ENCODE measurements at places on chromosomes 6 and 20.
A peak's percentile ranks its signal among the peaks of the same experiment; 100 is the strongest.

DNA sequence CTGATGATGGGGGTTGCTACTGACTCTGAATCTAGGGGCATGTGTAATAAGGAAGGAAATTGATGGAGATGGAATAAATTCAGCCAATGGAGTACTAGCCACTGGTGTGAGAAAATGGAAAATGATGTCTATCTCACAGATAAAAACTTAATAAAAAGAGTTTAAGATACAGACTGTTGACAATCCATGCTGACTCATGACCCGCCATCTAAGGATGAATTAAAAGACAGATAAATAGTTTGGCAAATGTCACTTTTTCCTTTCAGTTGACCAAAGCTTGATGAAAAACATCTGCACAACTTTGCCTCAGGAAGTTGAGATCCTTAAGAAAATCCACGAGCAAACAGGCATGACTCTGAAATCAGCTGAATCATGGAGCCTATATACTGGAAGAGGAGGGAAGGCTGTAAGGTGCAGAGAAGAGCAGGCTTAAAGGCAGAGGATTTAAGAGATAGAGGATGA, 82.6 kb upstream of the BMP5 start:
- no peak for DNase-seq

- DNase-seq: no peak
These were observed 26.9 kb downstream of the TFAP2B start for GRCh38 chr6:50845499-50846143.

DNA sequence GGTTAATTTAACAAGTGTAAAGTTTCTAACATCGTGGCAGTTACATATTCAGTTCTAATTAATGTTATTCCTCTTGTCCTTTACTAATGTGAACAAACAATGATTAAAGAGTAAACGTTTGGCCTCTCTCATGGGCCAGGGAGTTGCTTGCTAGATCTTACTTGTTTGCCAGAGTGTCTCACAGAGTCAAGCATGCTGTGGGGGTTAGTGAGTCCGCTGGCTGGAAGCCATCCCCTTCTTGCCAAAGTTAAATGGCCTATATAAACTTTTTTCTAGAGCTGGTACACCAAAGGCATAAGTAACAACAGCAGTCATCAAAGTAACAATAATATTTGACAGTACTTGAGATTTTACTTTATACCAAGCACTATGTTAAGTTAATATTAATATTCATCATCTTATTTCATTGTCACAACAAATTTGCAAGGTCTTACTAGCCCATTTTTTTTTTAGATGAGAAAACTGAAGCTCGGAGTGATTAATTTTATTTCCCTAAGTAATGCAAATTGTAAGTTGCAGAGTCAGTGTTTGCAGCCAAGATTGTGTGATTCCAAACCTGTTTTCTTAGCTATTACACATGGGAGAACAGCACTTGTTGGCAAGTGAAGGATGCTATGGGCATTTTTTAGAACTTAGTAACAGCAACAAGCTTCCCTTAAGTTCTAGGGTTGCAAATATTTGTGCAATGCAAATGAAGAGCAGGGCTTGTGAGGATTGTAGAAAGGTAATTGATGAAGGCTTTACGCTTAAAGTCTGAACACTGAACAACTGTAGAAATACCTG, 224.5 kb downstream of the RFPL4B start:
- DNase-seq: no peak

- no peak for DNase-seq
These were observed 32.9 kb downstream of the TBPL1 start for GRCh38 chr6:133985970-133986369.

- no peak for DNase-seq
These were observed 156.5 kb downstream of the ANKRD60 start for GRCh38 chr20:58071991-58072390.

DNA sequence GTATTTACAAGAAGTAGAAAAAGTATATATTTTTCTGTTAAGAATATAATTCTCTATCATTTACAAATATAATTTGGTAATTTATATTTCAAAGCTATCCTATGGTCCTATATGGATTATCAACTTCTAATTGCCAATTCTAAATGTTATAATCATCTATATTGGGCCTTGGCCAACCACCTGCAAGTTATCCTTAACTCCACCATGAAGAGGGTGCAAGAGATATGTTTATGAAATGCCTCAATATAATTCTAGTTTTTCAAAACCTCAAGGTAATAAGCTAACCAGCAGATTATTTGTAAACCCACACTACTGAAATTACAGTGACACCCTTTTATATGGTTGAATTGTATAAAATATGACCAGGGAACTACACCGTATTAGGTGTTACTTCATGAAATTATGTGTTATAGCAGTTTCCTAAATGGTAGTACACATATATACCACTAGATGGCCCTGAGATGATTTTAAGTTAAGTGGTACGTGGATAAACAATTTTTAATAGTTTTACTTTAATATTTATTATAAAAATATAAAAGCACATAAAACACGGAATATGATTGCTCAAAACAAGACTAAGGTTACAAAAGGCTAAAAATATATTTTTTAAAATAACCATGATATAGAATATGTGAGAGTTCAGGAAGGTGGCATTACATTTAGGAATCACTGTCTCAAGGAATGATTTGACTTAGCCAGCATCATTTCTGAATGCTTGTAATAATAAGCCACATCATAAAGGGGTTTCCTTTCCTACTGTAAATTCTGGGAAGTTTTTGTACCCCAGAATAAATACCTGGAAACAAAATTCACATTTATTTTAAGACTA, 9.8 kb upstream of the PNISR start:
- DNase-seq: peak; percentile 24

DNA sequence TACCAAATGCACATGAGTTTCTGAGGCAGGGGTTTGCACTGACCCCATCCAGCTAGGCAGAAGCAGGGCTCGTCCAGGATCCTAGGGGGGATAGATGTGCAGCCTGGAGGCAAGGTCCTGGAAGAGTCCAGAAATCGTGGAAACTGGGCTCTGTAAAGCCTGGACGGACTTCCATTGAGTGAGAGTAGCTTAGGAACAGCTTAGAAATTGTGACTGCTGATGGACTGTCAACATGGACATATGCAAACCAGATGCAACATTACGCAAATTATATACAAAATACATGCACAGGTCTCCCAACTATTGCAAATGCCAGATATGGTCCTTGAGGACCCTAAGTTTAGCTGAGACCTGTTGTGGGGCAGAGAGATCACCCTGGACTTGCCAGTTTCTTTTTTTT, 4.8 kb upstream of the EMILIN3 start:
- no peak for DNase-seq

DNA sequence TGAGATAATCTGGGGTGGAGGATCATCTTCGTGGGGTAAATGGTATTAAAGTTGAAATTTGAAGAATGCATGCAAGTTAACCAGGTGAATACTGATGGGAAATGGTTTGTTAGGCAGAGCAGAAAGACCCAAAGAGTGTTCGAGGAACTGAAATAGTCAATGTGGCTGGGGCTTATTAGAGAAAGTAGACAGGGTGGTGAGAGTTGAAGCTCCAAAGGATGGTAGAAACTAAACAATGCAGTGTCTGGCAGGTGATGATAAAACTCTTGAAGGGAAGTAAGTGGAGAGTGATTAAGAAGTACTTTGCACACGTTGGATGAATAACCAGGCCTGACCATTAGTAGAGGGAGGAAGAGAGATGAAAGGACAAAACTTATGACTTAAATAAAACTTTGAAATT, 39.8 kb upstream of the CENPW start:
- no peak for DNase-seq

- DNase-seq: no peak
These were observed 97.8 kb upstream of the PRDM1 start for GRCh38 chr6:105988321-105988720.

Measured in HCT116 (cell line).